ENCODE measurements at places on chromosomes 16 and 17.

GRCh38 chr16:84595052-84595481 is 22.8 kb downstream of the COTL1 start:
- no peak for DNase-seq

GRCh38 chr17:1264196-1264595 is 6.0 kb upstream of the BHLHA9 start:
- DNase-seq = no peak

DNA sequence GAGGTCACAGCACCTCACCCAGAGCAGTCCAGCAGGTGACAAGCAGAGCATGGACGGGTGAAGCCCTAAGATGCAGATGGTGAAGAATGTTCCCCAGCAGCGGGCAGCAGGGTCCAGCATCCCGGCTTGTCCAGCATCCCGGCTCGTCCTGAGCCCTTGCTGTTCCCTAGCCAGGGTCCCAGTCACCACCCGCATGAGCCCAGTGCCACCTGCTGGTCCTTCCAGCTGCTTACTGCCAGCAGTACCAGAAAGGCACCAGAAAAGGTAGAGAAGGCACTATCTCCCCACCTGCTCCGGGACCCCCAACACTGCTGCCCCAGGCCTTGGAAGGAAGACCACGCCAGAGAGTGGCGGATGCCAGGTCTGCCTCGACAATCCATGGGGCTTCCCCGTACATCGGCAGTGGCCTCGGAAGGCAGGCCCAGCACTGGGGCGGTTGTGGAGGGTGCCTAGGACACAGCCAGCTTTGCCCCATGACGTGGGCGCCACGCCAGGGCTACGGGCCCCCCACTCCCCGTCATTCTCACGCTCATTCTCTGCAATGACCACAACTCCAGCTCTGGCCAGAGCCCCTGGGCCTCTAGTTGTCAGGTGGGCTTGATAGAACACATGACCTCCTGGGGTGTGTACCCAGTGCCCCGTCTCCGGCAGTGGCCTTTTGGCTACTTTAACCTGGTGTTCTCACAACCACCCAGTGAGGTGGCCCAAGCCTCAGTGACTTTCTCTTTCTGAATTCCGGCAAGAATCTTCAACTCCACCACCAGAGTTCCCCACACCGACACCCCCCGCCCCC is 1.4 kb downstream of the CENPX start:
- DNase-seq = no peak

DNA sequence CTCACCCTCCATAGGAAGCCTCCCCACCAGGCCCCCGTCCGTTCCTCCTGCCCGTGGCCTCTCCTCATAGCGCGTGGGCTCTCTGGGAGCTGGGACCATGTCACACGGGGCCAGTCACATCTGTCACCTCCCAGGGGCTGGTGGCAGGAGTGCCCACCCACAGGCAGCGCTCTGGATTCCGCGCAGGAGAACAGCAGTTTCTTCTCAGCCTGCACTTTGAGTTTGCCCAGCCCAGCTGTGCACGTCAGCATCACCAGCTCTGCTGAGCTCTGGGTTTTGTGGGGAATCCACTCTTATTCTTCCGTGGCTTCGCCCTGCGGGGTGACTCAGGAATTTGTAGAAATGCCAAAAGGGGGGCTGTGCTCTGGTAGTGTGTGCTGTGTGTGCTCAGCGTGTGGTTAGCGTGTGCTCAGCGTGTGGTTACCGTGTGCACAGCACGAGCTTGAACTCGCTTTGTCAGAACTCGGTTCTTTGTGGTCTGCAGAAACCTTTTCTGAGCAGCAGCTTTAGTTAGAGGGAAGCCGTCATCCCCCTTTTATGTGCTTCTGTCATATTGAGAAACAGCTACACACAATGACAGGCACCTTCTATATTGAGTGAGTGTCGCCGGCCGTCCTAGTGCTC is 3.2 kb downstream of the ACSF3 start:
- no peak for DNase-seq

DNA sequence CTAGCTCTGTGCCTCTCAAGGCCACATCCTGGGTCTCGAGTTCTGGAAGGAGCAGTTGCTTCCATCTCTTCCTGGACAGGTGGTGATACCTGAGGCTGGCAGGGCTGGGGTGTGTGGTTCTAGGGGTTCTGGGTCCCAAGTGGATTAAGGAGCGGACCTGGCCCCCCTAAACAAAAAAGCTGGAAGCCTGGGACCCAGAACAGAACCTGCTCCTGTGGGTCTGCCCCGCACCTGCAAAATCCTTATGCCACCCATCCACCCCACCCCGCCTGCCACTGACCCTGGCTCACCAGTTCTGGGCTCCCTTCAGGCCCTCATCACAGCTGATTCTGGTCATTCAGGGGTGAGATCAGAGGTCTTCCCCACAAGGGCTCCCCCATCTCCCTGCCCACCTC is 44.8 kb downstream of the ADCY7 start:
- DNase-seq = no peak

DNA sequence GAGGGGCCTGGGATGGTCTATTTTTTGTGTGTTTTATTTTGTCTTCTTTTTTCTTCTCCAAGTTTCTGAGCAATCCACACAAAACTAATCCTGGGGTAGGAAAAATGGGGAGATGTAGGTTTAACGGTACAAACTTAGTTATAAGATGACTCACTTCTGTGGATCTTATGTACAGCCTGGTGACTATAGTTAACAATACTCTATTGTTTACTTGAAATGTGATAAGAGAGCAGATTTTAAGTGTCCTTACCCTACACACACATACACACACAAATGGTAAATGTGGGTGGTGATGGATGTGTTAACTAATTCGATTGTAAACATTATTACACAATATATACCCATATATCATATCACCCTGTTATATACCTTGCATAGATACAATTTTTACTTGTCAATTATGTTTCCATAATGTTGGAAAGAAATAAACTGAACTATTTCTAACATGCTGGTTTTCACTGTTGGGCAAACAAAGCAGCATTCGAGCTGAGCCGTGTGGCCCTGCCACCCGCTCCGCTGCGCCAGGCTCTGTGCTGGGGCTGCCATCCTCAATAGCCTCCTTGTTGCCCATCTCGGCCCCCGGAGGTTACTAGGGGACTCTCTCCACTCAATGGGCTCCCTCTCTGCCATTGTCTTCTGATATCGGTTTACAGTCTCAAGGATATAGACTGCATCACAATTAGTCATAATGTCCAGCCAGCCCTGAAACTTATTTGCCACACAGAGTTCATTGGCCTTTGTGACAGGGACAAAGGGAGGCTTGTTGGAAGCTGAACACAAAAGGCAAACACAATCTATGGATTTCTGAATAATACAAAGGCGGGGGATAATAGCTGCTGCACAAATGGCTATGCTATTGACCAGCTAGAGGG is 380.3 kb upstream of the MAF start:
- no peak for DNase-seq

- DNase-seq = no peak
Observed at GRCh38 chr17:5237541-5238016, 2.9 kb upstream of the SCIMP start.

DNA sequence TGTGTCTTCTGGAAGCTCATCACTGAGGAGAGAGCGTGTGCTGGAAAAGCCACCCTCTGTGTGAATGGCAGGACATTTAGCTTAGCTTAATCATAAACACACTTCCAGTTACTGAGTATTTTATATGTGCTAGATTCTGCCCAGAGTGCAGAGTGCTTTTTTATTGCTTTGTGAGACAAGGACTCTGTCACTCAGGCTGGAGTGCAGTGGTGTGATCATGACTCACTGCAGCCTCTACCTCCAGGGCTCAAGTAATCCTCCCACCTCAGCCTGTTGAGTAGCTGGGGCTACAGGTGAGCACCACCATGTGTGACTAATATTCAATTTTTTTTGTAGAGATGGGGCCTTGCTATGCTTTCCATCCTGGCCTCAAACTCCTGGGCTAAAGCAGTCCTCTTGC is 61.4 kb upstream of the IRX3 start:
- no peak for DNase-seq

- DNase-seq = no peak
Observed at GRCh38 chr16:79714440-79714839, 113.9 kb upstream of the MAF start.

- DNase-seq = no peak
Observed at GRCh38 chr16:1950559-1950958, 3.9 kb downstream of the RPL3L start.

All from GM12892 (cell line).